ENCODE measurements at places on chromosomes 4 and X. TPM values are rescaled to one million over a fixed set of nuclear protein-coding genes. Genes with fewer than 3 reads are reported as not detected.

The F11 gene
- total RNA-seq: not detected

The SLC10A6 gene
- not detected for total RNA-seq

The AFP gene
- not detected for total RNA-seq

The ARMCX4 gene
- 7.2 TPM for total RNA-seq

The TLR8 gene
- not detected for total RNA-seq

The GABRB1 gene
- total RNA-seq: not detected

The TMPRSS11E gene
- 0.11 TPM for total RNA-seq

The FABP2 gene
- not detected for total RNA-seq

The POLR2B gene
- 133 TPM for total RNA-seq

The SERTM2 gene
- total RNA-seq: not detected

The RHOXF1 gene
- total RNA-seq: not detected

The SHOX gene
- total RNA-seq: not detected

The SYP gene
- 11.2 TPM for total RNA-seq

The AFAP1 gene
- total RNA-seq: 10.2 TPM

The STARD8 gene
- total RNA-seq: 0.43 TPM

The ASMT gene
- 1.1 TPM for total RNA-seq

The TIGD4 gene
- total RNA-seq: 0.23 TPM

The EDA gene
- total RNA-seq: 4.6 TPM

The PASD1 gene
- total RNA-seq: not detected
